H9 (cell line): ENCODE measurements at places on chromosomes 5 and 9. TPM values are rescaled to one million over a fixed set of nuclear protein-coding genes. Genes with fewer than 3 reads are reported as not detected.

TMEM174 gene
- not detected in 2 replicates for total RNA-seq

CAVIN4 gene
- total RNA-seq, result 6.8 and 7.3 TPM in 2 replicates

NFIL3 gene
- 7.6 and 8.4 TPM in 2 replicates for total RNA-seq

DNA sequence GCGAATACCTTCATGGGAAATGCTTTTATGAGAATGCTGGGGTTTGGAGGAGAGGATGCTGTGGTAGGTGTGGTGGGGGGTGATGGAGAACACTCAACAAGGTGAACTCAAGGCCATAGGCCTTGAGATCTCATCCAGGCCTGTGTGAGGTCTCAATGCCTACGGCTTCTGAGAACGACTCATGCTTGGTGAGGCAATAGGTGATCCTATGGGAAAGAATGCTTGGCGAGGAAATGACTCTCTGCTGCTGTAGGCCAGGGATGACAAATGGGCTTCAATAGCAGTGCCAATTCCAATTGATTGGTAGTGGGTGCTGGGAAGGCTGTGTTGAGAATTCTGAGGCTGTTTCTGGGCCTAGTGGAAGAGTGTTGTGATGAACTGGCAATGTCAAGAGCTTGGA, 280.2 kb upstream of the CLINT1 start:
- DNase-seq, result no peak

GRCh38 chr5:95222836-95223235, 62.1 kb downstream of the MCTP1 start:
- DNase-seq, result no peak

- DNase-seq, result no peak
Measured at GRCh38 chr9:88875400-88876120, 115.7 kb upstream of the S1PR3 start.

DNA sequence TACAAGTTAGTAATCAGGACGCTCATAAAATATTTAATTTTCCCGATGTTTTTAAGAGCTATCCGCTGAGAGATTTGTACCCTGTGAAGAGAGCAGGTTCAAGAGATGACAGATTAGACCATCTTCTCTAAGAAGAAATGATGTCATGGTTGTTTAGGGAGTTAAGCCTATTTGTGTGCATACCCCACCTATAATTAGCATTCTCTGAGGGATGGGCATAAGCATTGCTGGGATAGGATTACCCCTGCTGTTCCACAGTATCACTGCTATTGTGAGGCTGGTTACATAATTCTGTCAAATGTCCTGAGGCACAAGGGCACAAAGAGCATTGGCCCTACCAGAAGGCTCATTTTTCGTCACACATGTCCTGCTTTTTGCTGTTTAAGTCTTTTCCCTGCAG, 687.0 kb downstream of the CETN3 start:
- no peak for DNase-seq
